Fibroblast of upper back skin (primary cell): ENCODE measurements at places on chromosomes 3 and 15.
A peak's percentile ranks its signal among the peaks of the same experiment; 100 is the strongest.

DNA sequence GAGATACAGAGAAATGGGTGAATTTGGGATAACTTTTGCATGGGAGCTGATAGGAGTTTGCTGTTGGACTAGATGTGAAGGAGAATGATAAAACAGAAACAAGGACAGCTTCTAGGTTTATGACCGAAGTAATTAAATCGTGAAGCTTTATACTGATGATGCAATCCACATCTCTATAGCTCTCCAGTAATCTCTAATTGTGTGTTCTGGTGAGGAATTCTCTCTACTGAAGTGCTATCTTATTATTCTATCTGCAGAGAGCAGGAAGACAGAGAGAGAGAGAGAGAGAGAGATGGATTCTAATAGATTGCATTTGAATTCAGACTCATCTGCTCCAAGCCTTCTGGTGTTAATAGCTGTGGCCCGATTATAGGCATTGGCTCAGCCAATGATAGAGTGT, 113.5 kb upstream of the FRMD4B start:
- no peak for DNase-seq

- no peak for DNase-seq
Measured at GRCh38 chr3:157671656-157672055, 168.4 kb upstream of the VEPH1 start.

GRCh38 chr3:72950801-72951200, 45.8 kb upstream of the PPP4R2 start:
- no peak for DNase-seq

DNA sequence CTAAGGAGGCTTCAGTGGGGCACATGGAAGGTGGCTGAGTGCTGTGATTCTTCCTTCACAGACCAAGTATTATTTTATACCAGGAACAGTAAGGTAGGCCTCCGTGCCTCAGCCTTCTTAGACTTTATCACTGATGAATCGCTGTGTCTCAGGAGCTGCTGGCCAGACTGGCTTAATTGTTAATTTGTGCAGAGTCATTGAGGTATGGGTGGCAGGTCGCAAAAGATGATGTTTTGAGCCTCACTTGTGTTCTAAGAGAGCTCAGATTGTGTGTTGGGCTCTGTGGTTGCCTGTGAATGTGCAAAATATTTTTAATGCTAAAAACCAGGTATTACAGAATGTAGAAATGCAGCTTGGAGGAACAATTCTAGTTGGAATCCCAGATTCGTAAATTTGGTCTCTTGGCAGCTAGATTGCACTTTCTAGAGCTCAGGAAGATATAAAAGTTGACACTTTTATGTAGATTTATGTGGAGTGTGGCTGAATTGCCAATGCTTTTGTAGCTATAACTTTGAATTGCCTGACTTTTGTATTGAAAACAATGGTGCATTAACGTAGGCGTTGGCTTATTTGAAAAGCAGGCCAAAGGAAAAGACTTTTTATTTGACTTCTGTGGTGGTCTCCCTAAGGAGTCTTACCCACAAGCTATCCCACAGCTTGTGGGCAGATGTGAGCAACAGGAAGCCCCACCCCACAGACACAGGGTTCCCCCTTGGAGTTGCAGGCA, 53.4 kb downstream of the LARS2 start:
- peak; percentile 51 for DNase-seq

- peak; percentile 99 for DNase-seq
Measured at GRCh38 chr3:116005404-116005803, 382.1 kb downstream of the GAP43 start.

DNA sequence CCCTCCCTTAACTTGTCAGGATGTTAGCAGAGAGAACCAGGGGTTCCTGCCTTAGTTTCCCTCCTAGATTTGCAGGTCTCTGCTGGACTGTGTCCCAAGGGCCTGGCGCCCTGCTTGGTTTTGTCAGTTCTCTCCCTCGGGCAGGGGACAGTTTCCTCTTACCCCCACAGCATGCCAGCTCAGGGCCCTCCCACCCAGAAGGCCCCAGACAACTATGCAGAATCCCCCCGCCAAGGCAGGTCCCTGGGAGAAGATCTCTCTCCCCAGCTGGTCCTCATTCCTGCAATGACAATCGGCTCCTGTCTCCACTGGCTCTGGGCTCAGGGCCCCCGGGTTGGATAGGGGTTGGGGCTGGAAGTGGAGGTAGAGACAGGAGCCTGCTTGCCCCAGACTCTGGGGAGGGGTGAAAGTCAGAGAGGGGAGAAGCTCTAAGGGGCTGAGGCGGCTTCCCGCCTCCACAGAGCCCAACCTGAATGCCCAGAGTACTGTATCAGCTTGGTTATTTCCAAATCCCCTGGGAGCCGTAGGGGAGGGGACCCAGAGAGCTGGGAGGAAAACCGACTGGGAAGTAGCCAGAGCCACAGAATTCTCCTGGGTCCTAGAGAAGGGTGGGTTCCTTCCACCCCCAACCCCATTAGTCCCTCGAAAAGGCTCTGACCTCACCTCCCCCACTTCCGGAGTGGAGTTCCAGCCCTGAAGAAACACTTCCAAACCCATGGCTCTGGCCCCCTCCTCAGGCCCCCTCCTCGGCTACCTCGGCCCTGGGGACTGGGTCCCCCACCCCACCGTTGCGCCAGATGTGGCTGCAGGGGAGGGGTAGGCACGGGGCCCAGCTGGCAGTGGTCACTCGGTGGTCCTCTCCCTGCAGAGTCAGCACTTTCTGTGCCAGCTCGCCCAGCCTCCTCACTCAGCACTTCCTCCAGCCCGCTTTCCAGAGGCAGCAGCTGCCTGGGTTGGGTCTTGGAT, 3.8 kb upstream of the LOXL1 start:
- peak; percentile 91 for DNase-seq

DNA sequence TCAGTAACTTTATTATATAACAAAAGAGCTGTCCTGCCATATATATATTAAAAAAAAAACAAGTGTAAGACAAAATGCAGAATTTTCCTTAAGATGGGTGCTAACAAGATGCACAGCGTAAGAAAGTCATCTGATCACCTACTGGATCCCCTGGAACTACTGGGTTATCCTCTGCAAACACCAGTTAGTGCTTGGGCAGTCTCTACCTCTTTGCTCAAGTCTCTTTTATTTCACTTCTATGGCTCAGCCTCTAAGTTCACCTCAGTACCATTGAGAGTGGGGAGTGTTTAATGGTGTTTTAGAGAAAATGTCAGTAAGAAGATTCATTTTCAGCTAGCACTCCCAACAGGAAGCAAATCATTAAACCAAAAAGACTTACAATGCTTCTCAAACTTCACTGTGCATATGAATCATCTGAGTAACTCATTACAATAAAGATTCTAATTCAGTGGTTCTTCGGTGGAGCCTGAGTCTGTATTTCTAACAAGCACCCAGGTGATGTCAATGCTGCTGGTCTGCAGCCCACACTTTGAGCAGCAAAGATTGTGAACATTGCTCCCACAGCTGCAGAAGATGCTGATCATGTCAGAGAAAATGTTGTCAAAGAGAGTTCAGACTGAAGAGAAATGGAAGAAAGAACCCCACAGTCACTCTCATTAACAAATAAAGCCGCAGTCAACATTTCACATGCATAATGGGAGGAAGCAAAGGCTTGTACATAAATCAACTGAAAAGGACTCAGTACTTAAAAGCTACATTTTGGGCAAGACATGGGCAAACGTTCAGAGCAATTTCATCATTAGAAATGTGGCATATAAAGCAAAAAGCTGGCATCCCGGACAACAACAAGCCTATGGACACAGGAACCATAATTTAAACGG, 227.1 kb upstream of the ATP11B start:
- DNase-seq, result no peak

DNA sequence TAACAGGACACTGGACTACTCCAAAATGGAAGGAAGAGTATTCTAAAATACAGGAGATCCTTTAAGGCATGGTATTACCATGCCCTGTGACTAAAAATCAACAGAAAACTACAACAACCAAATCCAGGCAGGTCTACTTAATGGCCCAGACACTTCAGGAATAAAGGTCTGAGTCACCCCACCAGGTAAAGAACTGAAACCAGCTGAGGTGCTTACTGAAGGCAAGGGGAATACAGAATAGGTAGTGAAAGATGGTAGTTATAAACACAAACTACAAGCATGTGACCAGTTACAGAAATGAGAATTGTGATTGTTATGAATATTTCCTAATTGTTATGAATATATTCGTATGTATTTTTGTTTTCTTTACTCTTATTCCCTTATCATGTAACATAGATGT, 13.4 kb downstream of the IFT57 start:
- DNase-seq, result no peak

DNA sequence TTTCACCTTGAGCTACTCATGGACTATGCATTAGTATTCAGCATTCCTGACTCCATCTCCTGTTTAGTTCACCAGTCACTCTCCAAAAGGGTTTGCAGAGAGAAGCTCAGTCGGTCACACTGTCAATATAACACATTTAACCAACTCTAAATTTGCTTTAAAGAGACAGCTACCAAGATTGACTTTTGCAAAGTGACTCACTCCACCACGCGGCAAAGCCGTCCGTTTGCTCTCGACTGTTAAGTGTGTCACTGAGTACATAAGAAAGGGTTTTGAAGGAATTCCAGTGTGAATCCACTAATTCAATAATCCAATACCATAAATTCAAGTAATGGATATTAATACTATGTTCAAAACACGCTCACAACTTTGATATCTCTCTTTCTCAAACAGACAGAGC, 1006.7 kb upstream of the NR2F2 start:
- DNase-seq, result no peak

DNA sequence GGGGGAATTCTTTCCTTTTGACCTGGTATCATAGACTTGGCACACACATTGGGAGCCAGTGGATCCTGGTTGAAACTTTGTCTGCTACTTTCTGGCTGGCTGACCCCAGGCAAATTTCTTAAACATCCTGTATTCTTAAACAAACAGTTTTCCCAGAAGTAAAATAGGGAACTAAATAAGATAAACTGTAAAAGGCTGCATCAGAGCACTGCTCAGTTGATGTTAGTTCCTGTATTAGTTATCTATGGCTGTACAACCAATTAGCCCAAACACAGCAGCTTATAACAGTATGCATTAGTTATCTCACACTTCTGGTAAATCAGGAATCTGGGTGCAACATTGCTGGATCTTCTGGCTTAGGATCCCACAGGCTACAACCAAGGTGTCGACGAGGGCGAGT, 73.1 kb upstream of the SLCO3A1 start:
- DNase-seq, result no peak

DNA sequence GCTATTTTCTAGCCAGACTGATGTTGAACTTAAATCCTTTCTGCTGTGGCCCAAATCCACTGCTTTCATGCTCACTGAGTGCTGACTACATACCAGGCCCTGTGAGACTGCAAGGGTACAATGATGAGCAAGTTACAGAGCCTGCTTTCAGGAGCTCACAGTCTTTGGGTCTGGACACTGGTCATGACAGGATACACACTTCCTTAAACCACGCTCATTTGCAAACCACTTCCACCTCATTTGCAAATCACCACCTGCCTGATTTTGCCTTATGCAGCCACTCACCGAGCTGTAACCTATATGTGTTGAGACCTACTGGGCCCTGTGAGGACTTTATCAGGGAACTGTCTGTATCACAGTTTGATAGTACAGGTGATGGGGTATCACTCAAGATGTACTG, 50.2 kb upstream of the LRRC58 start:
- DNase-seq, result no peak

- DNase-seq, result peak; percentile 81
Measured at GRCh38 chr3:98814817-98815420, 51.8 kb downstream of the ST3GAL6 start.

DNA sequence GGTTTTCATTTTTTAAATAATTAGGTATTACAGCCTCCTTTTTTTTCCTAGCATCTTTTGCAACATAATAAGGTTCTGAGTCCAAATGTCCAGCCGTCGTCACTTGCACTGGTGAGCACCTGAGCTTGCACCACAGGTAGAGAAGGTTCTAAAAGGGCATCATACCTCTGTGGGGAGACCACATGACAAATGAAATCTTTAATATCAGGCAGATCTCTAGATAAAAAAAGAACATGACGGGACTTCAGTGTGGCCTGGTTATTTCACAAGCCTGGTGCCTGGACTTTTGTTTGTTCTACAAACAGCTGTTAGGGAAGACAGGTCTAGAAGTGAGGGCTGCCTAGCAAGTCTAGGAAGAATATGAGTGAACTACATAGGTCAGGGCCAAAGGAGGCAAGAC, 3.6 kb downstream of the ZBED2 start:
- no peak for DNase-seq

- DNase-seq, result no peak
Measured at GRCh38 chr3:43247561-43248184, 38.7 kb upstream of the SNRK start.

DNA sequence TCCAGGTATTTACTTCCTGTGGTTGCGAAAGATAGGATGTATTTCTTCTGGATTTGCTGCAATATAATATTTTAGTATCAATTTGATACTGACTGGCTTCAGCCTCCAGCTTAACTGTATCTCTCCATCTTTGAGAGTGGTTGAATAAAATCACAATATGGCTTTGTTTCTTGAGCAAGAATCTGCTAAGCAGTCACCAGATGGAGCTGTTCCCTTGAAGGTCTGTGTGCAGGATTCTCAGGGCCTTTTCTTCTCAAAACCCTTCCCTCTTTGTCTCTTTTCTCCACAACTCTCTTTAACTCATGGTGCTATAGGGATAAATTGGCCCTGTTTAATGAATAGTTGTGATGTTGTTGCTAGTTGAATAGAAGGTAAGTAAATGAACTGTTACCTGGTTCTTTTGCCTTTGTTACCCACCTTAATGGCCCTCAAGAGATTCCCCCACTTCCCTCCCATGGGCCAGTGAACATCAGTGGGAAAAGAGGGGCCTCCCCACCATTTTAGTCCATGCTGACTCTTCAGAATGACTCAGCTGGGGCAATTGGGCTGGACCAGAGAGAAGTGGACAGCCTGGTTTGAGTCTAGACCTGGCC, 34.8 kb upstream of the RAB6B start:
- DNase-seq, result peak; percentile 78

DNA sequence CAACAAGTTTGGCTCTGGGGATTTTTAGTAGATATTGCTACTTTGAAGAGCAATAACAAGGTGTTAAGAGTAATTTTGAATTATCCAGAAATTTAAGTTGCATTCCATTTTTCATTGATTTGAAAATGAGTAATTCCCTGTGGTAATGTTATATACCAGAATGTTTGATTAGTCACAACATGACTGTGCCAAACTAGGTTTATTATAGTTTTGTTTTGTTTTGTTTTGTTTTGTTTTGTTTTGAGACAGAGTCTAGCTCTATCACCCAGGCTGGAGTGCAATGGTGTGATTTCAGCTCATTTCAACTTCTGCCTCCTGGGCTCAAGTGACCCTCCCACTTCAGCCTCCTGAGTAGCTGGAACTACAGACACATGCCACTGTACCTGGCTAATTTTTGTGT, 40.7 kb downstream of the CNOT10 start:
- no peak for DNase-seq

- DNase-seq, result no peak
Measured at GRCh38 chr3:66386011-66386924, 114.6 kb downstream of the LRIG1 start.

- DNase-seq, result no peak
Measured at GRCh38 chr15:99819981-99820718, 86.9 kb upstream of the LYSMD4 start.

GRCh38 chr15:61080221-61081026, 148.7 kb downstream of the RORA start:
- DNase-seq, result no peak

DNA sequence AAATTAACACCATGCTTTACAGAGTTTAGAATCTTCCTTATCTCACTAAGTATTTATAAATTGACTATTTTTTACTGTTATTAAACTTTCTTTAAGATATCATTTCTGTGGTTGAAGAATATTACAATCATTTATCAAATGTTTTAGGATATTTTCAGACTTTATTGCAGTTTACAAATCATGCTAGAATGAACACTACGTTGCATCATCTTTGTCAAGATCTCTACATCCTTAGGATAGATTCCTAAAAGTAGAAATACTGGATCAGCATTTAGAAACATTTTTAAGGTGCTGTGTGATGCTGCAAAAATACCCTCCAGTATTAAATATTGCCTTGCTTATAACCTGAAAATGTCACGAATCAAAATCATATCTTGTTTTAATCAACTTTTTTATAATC, 2.5 kb upstream of the PLD1 start:
- peak; percentile 65 for DNase-seq
